Activated gamma-delta T cell treated with Interleukin-2 at 50 U/mL for 16 hours (primary cell): ENCODE measurements at places on chromosomes 3 and 15.

DNA sequence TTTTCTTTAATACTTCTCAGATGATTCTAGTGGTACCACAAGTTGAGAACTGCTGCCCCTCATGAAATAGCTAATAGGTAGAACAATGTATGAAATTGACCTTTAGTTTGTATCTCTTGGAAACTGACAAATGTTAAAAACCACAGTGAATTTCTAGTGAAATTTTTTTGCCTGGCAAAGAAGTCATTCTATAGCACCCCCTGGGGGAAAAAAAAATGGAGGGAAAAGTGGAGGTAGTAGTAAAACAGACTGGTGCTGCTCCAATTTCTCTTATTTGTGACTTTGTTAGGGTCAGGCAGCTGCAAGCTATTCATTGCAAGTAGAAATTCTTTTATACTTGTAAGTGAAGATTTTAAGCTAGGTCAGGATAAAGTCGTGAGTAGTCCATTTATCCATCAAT, 605.0 kb downstream of the NLGN1 start:
- no peak for DNase-seq

DNA sequence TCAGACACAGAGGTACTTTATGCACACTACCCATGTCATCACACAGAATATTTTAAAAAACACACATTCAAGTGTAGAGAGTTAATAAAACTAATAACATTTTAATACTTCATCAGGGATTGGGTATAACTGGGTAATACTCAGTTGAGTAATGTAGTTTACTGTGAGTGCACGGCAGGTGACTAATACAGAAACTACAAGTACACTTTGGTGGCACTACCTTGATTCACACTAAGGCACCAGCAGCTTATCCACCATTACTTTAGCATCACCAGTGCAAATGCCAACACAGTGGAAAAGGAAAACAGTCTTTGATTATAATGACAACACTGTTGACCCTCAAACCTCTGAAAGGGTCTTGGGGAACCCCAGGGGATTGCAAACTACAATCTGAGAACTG, 33.6 kb downstream of the ZNF280D start:
- DNase-seq, result no peak

DNA sequence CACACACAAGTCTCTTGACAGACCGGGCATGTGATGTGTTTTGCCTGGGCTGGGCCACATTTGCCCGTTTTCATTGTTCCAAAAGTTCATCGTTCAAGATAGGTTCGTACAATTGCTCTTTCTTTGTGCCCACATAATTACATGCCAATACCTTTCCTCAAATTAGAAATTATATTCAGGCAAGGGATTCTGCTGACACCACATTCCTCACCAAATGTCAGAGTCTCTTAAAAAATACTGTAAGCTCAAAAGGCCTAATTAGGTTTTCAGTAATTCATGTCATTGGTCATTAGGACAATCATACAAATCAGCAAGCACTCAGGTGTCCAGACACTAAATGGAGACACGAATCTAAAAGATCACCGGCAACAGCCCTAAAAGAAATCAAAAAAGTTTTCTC, 215.3 kb downstream of the ALCAM start:
- DNase-seq, result no peak

- no peak for DNase-seq
Measured at GRCh38 chr15:77993374-77993911, 84.1 kb downstream of the TBC1D2B start.

DNA sequence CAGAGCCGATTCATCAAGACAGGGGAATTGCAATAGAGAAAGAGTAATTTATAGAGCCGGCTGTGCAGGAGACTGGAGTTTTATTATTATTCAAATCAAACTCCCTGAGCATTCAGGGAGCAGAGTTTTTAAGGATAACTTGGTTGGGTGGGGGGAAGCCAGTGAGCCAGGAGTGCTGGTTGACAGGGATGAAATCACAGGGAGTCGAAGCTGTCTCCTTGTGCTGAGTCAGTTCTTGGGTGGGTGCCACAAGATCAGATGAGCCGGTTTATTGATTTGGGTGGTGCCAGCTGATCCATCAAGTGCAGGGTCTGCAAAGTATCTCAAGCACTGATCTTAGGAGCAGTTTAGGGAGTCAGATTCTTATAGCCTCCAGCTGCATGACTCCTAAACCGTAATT, 95.4 kb upstream of the CCDC80 start:
- DNase-seq, result no peak

GRCh38 chr15:65824941-65825544, 33.0 kb upstream of the DENND4A start:
- no peak for DNase-seq

- no peak for DNase-seq
Measured at GRCh38 chr3:149177122-149177521, 44.5 kb downstream of the CP start.

DNA sequence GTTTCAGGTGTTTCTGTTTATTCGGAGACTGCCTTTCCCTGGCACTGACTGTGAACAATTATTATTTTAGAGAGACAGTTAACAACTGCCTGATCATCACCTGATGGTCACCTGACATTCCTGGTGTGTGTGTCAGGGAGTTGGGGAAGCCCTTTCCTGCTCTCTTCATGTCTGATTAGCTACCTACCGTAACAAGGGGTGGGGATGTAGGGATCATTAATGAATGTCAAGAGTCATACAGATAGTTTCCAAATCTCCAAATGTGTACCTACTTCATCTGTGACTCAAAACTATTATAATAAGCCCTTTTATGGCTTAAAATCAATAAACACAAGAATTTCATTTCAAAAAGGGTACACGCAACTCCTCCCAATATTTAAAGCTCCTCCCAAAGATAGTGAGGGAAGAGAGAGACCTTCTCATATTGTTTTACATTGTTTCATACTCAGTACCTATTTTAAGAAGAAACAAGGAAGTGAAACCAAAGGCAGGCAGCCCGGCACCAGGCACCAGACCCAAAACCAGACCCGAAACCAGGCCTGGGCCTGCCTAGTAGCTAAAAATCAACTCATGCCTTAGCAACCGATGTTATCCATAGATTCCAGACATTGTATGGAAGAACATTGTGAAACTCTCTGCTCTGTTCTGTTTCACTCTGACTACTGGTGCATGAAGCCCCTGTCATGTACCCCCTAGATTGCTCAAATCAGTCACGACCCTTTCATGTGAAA, 844.9 kb upstream of the ALCAM start:
- DNase-seq, result no peak

DNA sequence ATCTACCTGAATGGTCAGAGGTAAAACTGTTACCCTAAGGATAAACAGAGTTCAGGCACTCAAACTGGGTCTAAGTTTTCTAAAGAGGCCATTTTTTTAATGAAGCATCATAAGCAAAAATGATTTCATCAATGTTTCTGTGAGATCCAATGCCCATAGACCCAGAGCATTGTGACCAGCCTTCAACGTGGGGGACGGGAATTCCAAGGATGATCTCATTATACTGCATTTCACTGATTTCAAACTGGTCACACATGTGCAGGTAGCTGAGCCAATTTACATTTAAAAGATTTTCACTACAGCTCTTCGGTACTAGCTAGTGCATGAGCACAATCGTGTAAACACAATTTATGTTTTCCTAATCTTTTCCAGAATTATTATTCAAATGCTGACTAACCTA, 472.9 kb downstream of the DIPK2A start:
- no peak for DNase-seq

DNA sequence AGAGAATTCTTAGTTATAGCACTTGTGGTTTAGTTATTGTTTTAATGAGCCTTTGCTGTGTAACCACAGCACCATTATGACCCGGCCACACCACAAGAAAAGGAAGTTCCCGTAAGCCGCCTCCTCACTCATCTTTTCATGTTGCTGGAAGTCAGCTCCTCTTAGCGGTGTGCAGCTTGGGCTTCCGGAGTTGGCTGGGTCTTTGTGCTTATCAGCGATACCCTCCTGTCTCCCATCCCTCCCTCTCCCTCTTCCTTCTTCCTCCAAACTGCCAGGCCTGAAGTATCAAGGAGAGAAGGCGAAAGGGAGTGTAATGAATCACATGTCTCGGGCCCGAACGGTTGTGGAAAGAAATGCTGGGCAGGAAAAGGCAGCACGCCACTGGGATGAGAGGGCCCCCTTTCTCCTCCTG, 353.5 kb downstream of the MCTP2 start:
- DNase-seq, result peak; percentile 38

GRCh38 chr3:123004201-123004918, 23.2 kb downstream of the SEMA5B start:
- DNase-seq, result no peak

DNA sequence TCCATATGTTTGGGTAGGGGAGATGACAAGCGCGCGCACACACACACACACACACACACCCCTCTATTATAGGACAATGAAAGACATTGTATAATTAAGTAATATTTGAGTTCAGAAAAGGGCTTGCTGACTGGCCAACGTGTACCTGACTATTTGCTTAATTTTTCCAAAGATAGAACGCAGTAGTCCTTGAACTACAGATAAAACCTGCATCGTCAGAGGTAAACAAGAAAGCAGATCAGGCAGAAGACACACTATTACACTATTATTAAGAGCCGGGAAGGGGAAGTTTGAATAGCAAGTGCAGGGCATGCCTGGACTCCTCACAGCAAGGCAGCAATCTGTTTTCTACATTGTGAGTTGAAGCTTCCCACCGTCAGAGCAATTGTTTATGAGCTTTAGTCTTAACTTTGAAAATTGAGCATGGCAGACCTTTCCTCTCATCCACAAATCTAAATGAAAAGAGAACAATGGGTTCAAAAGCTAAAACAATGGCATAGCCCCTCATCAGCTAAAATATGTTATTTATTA, 427.7 kb downstream of the GABRG3 start:
- no peak for DNase-seq

GRCh38 chr3:25573386-25574171, 91.1 kb downstream of the TOP2B start:
- DNase-seq, result no peak

- no peak for DNase-seq
Measured at GRCh38 chr3:35601959-35602358, 37.4 kb upstream of the ARPP21 start.

DNA sequence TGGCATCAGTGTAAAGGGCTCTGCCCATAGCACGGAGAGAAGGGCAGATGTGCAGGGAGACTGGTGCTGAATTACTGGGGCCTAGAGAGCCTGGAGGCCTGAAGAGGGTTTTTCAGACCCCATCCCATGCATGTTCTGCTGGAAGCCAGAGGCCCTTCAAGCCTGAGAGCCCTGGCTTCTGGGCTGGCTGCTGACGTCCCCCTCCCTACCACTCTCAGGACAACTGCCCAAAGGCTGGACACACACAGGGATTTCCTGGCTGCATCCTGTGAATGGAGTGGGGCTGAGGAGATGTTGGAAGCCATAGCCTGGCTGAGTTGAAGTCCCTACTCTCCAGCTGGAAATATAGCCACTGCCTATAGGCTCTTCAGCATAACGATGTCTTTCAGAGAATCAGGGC, 16.9 kb upstream of the DOCK3 start:
- DNase-seq, result no peak
